ENCODE measurements at places on chromosomes 4 and X.
A peak's percentile ranks its signal among the peaks of the same experiment; 100 is the strongest.

DNA sequence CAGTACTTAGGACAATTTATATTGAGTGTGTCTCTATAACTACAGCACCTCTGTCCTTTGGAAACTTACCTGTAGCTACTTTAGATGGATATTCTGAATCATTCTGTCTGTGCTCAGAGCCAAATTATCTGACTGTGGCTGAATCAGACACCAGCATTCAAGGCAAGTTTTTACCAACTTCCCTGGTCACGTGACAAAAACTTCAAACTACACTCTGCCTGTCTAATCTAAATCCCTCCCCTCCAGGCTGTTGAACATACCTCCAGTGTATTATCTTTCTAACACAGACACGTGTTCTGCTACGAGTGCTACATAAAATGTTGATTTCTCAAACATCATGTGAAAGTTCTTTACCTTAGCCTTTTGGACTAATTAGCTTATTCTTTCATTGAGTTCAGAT, 641.2 kb upstream of the CPEB2 start:
- no peak for DNase-seq

GRCh38 chr4:177555007-177555574, 112.9 kb upstream of the AGA start:
- peak; percentile 26 for DNase-seq

- no peak for DNase-seq
Observed at GRCh38 chrX:22056235-22056634, 24.1 kb downstream of the PHEX start.

- no peak for DNase-seq
Observed at GRCh38 chrX:116009861-116010710, 160.5 kb upstream of the AGTR2 start.
